ENCODE measurements at places on chromosomes 2 and 18.

DNA sequence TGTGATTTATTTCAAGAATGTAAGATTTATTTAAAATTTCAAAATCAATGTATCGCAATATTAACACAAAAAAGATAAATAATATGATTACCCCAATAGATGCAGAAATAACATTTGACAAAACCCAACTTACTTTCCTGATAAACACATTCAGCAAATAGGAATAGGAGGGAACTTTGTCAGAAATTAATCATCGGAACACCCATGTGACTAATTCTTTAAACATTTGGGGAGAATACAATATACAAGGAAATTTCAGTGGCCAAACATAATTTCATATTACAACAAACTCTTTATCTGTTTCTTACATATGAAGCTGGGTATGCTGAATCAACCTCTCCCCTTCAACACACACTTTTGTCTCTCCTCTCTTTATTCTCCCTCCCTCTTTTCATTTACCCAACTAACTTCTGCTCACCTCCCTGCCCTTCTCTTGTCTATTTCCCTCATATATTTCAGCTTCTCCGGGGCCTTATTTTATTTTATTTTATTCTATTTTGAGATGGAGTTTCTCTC lies 309.6 kb upstream of the CNTNAP5 start:
- no peak for DNase-seq

DNA sequence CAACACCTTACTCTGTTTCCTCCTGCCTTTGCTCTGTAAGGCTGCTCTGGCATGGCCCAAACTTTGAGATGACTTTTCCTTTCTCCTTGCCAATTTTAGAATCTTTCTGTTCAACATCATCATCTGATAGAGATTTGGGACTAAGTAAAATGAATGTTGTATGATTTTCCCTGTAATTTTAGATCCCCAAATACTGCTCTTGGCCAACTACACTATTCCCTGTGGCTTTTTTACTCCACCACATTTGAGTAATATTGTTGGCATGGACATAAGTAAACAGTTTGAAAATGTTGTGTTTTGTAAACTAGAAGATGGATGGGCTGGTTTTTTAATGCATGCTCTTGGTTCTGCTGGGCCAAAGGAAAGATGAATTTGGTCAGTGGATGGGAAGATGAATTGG lies 12.1 kb downstream of the LTBP1 start:
- no peak for DNase-seq

GRCh38 chr2:73776381-73776780 lies 3.5 kb downstream of the DUSP11 start:
- no peak for DNase-seq

GRCh38 chr18:33239298-33239697 lies 201.2 kb downstream of the CCDC178 start:
- no peak for DNase-seq

DNA sequence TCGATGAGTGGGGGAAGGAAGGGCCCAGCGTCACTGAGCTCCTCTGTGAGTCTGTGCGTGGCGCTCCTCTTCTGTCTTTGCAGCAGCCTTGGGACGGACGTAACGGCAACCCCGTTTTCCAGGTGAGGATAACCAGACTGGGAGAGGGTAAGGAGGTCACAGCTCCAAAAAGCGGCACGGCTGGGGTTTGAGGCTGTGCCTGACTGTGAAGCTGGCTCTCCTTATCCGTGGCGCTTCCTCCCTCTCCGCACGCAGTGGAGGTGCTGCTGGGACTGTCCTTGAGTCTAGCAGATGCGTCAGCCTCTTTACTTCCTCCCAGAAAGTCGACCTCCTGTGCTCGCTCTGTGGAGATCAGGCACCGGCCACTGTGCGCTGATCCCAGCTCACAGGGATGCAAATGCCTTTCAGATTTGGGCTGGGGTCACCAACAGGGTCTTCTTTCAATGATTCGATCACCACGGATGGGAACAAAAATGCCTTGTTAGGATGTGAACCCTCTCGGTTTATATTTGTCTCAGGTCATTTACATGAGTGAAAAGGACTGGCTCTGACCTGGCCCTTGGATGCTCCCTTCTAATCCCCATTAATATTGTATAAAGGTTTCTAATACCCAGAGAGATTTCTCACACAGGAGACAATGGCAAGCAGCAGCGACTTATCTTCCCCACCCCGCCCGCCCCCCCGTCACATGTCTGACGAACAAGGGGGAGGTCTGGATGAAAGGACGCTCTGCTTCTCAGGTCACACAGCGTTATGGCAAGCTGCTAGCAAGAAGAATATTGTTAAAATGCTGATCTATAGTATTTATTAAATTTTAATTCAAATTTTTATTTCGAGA lies 30.1 kb upstream of the E2F6 start:
- DNase-seq, result no peak

GRCh38 chr2:69434753-69435152 lies 2.5 kb downstream of the NFU1 start:
- no peak for DNase-seq

DNA sequence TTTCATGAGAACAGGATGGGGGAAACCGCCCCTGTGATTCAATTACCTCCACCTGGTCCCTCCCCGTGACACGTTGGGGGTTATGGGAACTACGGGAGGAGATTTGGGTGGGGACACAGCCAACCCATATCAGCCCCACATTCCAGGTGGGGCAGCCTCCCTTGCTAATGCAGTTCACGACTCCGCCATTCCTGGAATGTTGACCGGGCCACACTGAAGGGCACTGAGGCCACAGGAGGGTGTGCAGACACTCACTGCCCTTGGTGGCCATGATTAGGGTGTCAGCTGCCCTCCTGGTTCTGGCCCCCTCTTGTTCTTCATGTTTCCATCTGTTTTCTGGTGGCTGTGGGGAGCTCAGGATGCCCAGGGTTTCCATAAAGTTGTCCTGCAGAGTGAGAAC lies 176.3 kb downstream of the TWIST2 start:
- DNase-seq, result no peak

GRCh38 chr2:74959106-74959751 lies 786 bp downstream of the POLE4 start:
- DNase-seq, result no peak

DNA sequence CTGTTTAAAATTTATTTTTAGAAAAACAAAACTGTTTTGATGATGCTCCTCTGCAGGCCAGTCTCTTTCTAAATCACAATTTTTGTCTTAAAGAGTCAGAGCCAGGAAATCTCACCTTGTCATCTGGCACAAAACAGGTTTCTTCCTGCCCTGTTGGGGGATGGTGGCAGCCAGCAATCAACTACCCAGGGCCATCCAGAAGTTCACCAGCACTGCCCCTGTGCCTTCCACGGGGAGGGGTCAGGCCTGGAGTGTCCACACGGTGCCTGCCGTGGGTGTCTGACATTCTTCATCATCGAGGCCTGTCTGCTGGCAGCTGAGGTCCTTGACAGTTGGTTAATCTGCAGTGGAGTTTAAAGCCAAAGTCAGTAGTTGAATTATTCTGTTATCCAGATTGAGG lies 40.0 kb upstream of the BMP10 start:
- no peak for DNase-seq

- DNase-seq, result no peak
Observed at GRCh38 chr2:237427769-237428506, 14.0 kb upstream of the COL6A3 start.

DNA sequence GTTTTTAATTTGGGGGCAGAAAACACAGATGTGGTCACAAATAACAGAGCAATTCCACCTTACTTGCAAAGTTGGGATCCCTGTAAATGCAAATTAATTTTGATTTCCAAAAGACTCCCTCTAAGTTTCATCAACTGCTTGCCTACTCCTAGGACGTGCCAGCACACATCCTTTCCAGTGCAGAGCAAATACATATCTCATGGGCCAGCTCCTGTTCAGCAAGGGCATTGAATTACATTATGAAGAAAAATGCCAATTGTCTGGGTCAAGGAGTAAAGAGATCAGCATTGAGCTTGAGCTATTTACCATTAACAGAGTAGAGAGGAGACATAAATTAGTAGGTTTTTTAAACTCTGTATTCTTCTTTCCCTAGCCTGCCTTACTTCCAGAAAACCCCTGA lies 18.8 kb downstream of the PID1 start:
- no peak for DNase-seq

DNA sequence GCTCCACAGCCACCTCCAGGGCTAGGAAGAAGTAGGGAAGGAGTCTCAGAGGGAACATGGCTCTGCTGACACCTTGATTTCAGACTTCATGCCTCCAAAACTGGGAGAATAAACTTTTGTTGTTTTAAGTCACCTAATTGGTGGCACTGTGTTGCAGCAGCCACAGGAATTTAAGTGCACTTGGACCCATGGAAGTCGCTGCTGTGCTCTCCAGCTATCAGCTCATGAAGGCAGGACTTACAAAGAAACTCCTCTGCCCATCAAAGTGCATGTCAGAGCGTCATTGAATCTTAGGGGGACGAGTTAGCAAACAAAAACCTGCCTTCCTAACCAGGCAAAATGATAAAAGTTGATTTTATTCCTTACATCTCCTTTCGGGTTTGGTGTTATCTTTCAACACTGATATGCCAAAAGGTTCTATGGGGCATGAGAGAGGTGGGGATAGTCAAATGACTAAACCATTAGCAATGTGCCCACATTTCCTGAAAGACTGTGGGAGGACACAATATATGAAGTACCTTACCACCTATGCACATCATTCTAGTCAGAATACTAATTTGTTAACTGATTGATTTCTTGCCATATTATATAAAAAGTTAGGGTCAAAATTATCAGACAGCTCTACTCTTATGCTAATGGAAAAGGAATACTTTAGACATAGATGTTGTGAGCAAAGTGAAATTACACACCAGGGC lies 235.8 kb upstream of the TNP1 start:
- no peak for DNase-seq

DNA sequence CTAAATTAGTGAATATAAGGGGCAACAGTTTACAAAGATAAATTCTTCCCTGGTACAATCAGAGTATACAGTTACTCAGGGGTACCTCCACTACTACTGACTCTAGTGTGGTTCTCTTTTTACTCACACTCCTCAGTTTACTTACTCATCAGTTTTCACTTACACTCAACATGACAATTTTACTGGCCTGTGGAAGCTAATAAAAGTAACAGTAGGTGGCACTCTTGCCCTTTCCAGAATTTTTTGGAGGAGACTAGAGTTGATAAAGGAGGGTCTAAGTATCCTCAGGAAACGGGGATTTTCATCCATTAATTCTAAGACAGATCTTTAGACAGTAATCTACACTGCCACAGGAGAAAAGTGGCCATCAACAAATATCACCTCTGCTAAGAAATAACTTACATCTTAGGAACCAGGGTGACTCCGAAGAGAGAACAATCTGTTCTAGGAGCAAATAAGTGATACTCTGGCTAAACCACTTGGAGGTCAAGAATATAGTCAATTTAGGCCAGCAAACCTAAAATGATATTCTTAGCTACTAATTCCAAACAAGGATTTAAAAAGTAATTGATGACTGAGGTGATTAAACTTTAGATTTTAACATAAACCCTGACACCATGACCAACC lies 61.3 kb downstream of the ATL2 start:
- DNase-seq, result peak; percentile 15

- no peak for DNase-seq
Observed at GRCh38 chr2:43314299-43314927, 88.0 kb upstream of the ZFP36L2 start.

DNA sequence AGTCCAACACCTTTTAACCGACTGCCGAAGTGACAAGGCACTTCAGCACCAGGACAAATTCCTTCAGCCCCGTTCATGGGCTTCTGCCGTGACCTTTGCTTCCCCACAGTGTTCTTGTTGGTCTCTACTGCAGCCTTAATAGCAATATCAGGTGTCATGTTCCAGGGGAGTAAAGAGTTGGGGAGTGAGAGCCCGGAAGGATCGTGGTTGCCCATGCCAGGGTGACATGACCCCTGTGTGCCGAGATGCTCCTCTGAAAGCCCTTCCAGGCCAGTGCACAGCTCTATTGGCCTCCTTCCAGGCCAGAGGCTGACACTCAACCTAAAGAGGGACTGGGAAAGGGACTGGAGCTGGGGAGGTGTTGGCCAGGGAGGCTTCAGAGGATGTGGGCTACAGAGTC lies 279.2 kb downstream of the CYRIA start:
- no peak for DNase-seq

DNA sequence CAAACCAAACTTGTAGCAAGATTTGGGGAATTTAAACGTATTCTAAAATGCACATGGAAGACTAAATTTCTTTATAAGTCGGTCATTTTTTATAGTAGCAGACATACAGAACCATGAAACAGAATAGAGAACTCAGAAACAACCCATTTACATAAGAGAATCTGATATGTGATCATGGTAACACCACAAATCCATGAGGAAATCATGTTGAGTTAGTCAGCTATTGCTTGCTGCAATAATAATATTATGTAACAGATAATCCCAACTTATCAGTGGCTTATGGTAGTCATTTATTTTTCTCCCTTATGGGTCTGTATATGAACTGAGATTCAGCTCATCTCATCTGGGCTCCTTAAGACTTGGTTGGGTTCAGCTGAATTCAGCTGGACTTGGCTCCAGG lies 103.4 kb upstream of the SERTAD2 start:
- no peak for DNase-seq

GRCh38 chr18:25895518-25895917 lies 194.9 kb downstream of the SS18 start:
- DNase-seq, result no peak

DNA sequence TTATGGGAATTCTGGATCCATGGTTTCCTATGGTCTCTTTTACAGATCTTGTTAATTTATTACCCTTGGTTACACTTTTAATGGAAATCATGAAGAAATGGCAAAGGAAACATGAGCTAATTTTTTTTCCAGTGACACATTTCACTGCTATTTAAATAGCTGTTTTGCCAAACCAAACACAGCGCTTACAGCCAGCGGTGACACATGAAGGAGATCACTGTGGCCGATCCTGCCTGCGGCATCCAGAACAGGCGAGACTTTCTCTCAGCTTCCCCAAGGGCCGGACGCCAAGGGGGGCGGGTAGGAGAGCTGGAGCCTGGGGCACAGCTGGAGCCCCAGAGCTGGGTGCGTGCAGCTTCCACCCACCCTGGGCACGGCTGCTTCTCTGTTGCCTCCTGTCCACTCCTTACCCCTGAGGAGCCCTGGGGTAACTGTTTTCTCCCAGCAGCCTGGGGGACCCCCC lies 81.4 kb upstream of the PKDCC start:
- no peak for DNase-seq

DNA sequence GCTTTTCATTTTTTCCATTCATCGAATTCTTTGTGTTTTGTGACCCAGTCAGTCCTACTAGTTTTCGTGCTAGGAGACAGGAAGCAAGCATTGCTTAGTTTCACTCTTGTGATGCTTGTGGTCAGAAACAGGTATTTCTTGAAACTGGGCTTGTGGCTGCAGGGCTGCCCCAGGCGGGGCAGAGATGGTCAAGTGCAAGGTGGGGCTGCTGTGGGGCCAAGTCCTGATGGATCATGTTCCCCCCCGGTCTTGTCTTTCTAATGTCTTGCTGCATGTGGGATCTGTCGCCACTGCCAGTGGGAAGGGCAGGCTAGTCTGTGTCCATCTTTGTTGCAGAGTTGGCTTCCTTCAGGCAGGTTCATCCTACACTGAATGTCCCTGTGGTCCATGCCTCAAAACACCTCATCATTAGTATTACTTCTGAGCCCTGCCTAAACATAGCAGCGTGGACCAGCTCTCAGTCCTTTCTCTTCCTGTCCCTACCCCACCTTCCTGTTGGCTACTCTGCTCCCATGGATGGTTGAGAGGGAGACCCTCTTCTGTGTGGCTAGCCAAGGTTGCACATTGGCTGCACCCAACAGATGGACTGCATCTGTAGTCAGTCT lies 38.7 kb downstream of the INPP4A start:
- DNase-seq, result no peak
